Activated CD4-positive, alpha-beta memory T cell treated with anti-CD3 and anti-CD28 coated beads, Interleukin-2, amount 10 ng/mL, durations not matched to agents 7 days and 5 days (primary cell): ENCODE measurements at places on chromosomes 7 and 10. TPM values are rescaled to one million over a fixed set of nuclear protein-coding genes. Genes with fewer than 3 reads are reported as not detected.
A peak's percentile ranks its signal among the peaks of the same experiment; 100 is the strongest.

NACAD gene
- total RNA-seq, result 0.60 TPM

- no peak for DNase-seq
- no peaks in the 10 kb centered on the region for H3K27me3 ChIP-seq
- H3K4me3 ChIP-seq, result no peak overlapping the region
- no peaks in the 10 kb centered on the region for H3K36me3 ChIP-seq
- H3K4me1 ChIP-seq, result no peaks in the 10 kb centered on the region
Observed at GRCh38 chr7:8629504-8629903, 196.1 kb downstream of the NXPH1 start.

GRCh38 chr7:155306673-155307470 lies 9.2 kb downstream of the INSIG1 start:
- H3K36me3 ChIP-seq, result peaks cover 87% of the 10 kb centered on the region
- no peak overlapping the region for H3K4me3 ChIP-seq

YWHAG gene
- 84.8 TPM for total RNA-seq

DNA sequence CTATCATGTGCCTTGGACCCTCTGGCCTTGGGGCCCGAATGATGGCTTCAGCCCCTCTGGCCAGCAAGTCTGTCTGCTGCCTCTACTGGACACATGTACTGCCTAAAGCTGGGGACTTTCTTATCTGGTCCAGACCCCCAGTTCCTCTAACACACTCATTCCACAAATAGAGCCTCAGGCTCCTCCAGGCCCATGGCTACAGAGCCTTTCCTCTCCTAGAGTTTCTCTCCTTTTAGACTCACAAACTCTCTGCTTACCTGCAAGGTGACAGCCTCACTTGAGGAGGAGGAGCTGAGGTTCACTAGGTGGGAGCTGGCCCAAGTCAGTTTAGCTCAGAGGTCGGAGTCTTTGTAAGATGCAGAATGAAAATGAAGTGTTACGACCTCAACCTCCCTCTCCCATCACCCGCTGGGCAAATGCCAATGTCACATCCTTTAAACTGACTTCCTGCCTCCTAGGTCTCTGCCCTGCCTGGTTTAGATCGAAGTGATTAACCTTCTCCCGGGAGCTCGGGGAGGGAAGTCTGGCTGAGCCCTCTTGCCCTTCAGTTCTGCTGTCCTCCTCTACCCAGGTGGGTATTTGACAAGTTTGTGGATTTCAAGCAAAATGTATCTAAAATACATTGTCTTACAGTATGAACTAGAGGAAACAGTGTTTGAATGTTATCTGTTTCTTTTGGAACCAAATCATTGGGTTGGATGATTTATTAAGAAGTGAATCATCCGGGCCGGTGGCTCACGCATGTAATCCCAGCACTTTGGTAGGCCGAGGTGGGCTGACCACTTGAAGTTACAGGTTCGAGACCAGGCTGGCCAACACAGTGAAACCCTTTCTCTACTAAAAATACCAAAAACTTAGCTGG lies 71.9 kb upstream of the TNS3 start:
- H3K36me3 ChIP-seq, result no peaks in the 10 kb centered on the region
- no peaks in the 10 kb centered on the region for H3K27me3 ChIP-seq
- DNase-seq, result no peak
- H3K4me3 ChIP-seq, result no peak overlapping the region
- H3K27ac ChIP-seq, result no peak overlapping the region
- no peaks in the 10 kb centered on the region for H3K4me1 ChIP-seq

DNA sequence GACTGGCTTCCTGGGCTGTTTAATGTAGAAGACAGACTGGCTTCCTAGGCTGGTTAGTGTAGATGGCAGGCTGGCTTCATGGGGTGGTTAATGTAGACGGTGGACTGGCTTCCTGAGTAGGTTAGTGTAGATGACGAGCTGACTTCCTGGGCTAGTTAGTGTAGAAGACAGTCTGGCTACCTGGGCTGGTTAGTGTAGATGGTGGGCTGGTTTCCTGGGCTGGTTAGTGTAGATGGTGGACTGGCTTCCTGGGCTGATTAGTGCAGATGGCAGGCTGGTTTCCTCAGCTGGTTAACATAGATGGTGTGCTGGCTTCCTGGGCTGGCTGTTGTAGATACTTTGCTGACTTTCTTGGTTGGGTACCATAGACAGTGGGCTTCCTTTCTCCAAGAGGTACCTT lies 122.9 kb upstream of the PPP2R2D start:
- H3K27ac ChIP-seq, result no peak overlapping the region
- no peak for DNase-seq
- peaks cover 4% of the 10 kb centered on the region for H3K36me3 ChIP-seq
- no peaks in the 10 kb centered on the region for H3K4me1 ChIP-seq
- no peaks in the 10 kb centered on the region for H3K27me3 ChIP-seq

DNA sequence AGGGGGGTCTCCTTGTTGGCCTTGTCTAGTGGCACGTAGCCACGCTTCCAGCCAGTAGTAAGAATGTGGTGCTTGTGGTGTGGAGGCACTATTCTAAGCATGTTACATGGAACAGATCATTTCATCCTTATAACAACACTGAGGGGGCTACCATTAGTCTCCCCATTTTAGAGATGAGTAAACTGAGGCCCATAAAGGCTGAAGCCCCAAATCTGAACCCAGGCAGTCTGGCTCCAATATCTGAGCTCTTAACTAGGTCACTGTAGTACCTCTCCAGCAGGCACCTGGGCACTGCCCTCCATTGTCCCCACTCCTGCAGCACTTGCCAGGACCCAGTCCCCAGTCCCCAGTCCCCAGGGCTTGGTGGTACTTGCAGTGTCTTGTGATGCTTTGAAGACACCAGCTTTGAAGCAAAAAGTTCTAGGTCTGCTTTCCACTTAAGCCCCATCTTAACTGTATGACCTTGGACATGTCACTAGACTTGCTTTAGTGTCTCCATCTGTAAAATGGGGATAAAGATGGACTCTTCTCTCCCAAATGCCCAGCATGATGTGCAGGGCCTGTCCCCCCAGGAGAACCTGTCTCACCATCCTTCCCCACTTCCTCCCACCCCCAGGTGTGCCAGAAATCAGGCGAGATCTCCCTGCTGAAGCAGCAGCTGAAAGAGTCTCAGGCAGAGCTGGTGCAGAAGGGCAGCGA lies 6.4 kb downstream of the LZTS2 start:
- H3K4me1 ChIP-seq, result peaks cover 2% of the 10 kb centered on the region
- H3K36me3 ChIP-seq, result no peaks in the 10 kb centered on the region
- no peak overlapping the region for H3K27ac ChIP-seq
- H3K4me3 ChIP-seq, result no peak overlapping the region
- DNase-seq, result no peak

DNA sequence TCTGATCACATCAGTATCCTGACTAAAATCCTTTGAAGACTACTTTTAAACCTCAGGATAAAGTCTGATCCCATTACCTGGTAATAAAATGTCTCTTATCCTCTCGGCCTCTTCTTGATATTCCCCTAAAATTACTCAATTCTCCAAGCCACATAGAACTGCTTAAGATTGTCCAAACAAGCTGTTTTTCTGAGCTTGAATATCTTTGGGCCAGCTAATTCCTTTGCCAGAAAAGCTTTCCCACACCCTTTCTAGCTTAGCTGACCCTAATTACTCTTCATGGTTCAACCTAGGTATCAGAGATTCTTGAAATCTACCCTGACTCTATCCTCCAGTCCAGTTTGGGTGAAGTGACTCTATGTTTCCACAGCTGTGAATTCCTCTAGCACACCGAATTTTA lies 328.6 kb downstream of the CRPPA start:
- no peaks in the 10 kb centered on the region for H3K27me3 ChIP-seq
- no peaks in the 10 kb centered on the region for H3K4me1 ChIP-seq
- H3K36me3 ChIP-seq, result no peaks in the 10 kb centered on the region
- no peak overlapping the region for H3K4me3 ChIP-seq
- DNase-seq, result no peak

- no peak for DNase-seq
- no peaks in the 10 kb centered on the region for H3K36me3 ChIP-seq
- no peaks in the 10 kb centered on the region for H3K4me1 ChIP-seq
- H3K27ac ChIP-seq, result no peak overlapping the region
Observed at GRCh38 chr10:11798845-11799735, 24.1 kb upstream of the PROSER2 start.

DNA sequence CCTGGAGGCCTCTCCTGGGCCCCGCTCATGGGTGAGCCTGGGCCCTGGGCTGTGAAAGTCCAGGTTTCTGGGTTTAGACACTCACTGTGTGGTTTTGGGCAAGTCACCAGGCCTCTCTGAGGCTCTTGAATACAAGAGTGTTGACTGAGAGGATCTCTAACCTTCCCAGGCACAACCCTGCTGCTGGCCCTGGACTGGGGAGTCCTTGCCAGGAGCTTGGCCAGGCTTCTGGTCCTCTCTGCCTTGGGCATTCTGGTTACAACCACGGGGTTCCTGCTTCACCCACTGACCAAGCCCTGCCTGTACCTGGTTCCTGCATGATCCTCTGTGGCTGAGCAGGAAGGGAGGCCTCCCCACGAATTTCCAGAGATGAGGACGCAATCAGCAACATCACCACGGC lies 63.6 kb upstream of the COL13A1 start:
- peaks cover 33% of the 10 kb centered on the region for H3K27me3 ChIP-seq
- H3K4me3 ChIP-seq, result no peak overlapping the region
- peaks cover 13% of the 10 kb centered on the region for H3K4me1 ChIP-seq

SPDYE9 gene
- not detected for total RNA-seq

DPYSL4 gene
- total RNA-seq, result 5.4 TPM

- no peaks in the 10 kb centered on the region for H3K27me3 ChIP-seq
- peaks cover 35% of the 10 kb centered on the region for H3K36me3 ChIP-seq
- no peak overlapping the region for H3K4me3 ChIP-seq
- H3K4me1 ChIP-seq, result peaks cover 3% of the 10 kb centered on the region
- H3K27ac ChIP-seq, result no peak overlapping the region
- no peak for DNase-seq
Observed at GRCh38 chr10:74842301-74842954, 16.0 kb downstream of the KAT6B start.

- H3K27me3 ChIP-seq, result no peaks in the 10 kb centered on the region
- H3K4me1 ChIP-seq, result no peaks in the 10 kb centered on the region
- DNase-seq, result no peak
- H3K4me3 ChIP-seq, result no peak overlapping the region
- H3K36me3 ChIP-seq, result no peaks in the 10 kb centered on the region
Observed at GRCh38 chr10:44177610-44178009, 207.3 kb downstream of the CXCL12 start.

DNA sequence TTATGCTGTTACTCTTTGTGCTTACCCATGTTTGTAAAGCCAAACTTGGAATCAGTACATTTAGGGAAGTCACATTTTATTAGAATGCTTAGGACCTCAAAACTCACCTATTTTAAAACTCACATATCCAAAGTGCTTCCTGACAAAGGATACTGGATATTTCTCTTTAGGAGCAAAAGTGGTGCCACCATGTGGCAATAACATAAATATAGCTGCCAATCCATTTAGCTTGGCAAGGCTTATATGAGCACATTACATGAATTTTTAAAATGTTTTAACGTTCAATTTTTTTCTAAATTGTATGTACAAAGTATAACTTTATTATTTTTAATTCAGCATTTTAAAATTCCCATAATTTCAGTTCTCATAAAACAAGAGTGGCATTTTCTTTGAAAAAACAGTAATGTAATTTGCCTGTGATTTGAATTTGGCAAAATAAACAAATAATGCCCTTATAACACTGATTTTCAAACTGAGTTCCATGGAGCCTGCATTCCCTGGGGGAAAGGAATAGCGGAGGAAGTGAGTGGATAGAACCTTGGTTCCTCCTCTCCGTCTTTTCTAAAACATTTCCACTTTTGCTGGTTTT lies 75.4 kb downstream of the HDAC9 start:
- DNase-seq, result no peak
- H3K4me3 ChIP-seq, result no peak overlapping the region
- H3K36me3 ChIP-seq, result no peaks in the 10 kb centered on the region

GRCh38 chr10:24223953-24224352 lies 15.0 kb downstream of the KIAA1217 start:
- no peaks in the 10 kb centered on the region for H3K27me3 ChIP-seq
- H3K4me3 ChIP-seq, result no peak overlapping the region
- no peak for DNase-seq
- no peak overlapping the region for H3K27ac ChIP-seq

DNA sequence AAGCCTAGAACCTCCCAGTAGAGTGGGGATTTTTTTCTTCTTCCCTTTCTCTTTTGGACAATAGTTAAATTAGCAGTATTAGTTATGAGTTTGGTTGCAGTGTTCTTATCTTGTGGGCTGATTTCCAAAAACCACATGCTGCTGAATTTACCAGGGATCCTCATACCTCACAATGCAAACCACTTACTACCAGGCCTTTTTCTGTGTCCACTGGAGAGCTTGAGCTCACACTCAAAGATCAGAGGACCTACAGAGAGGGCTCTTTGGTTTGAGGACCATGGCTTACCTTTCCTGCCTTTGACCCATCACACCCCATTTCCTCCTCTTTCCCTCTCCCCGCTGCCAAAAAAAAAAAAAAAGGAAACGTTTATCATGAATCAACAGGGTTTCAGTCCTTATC lies 5.4 kb downstream of the OPN1SW start:
- peaks cover 71% of the 10 kb centered on the region for H3K36me3 ChIP-seq
- no peak overlapping the region for H3K27ac ChIP-seq
- DNase-seq, result no peak
- H3K4me1 ChIP-seq, result no peaks in the 10 kb centered on the region
- no peak overlapping the region for H3K4me3 ChIP-seq

GRCh38 chr7:44466300-44467216 lies 23.9 kb downstream of the NUDCD3 start:
- no peak for DNase-seq
- peak overlapping the region; percentile 12 for H3K27ac ChIP-seq
- H3K4me3 ChIP-seq, result no peak overlapping the region
- peaks cover 49% of the 10 kb centered on the region for H3K36me3 ChIP-seq
- no peaks in the 10 kb centered on the region for H3K27me3 ChIP-seq

DNA sequence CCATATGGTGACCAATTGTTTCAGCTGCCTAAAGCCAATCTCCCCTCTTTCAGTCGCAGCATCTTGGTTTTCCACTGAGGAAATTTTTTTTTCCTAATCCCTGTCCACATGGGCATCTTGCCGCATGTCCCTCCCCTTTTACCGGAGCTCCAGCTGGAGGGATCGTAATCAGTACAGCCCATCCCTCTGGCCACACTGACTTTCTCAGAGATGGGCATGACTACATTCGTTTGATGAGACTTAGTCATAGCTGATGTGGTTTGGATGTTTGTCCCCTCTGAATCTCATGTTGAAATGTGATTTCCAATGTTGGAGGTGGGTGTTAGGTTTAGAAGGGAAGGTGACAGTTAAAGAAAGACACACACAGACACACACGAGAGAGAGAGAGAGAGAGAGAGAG lies 186.8 kb upstream of the CXCL12 start:
- no peaks in the 10 kb centered on the region for H3K27me3 ChIP-seq
- no peak for DNase-seq
- H3K27ac ChIP-seq, result no peak overlapping the region
- no peaks in the 10 kb centered on the region for H3K36me3 ChIP-seq
- H3K4me3 ChIP-seq, result no peak overlapping the region
- no peaks in the 10 kb centered on the region for H3K4me1 ChIP-seq

VAX1 gene
- total RNA-seq, result not detected

LMOD2 gene
- total RNA-seq, result not detected

- no peak overlapping the region for H3K4me3 ChIP-seq
- no peak overlapping the region for H3K27ac ChIP-seq
- no peaks in the 10 kb centered on the region for H3K36me3 ChIP-seq
- peaks cover 6% of the 10 kb centered on the region for H3K4me1 ChIP-seq
Observed at GRCh38 chr7:5792268-5792667, 10.8 kb upstream of the RNF216 start.

HSPA14 gene
- total RNA-seq, result 21.9 TPM

GRCh38 chr10:66996996-66997395 lies 71.2 kb downstream of the LRRTM3 start:
- no peaks in the 10 kb centered on the region for H3K4me1 ChIP-seq
- no peak overlapping the region for H3K4me3 ChIP-seq
- no peaks in the 10 kb centered on the region for H3K27me3 ChIP-seq
- H3K27ac ChIP-seq, result no peak overlapping the region
- DNase-seq, result no peak

CYP2C8 gene
- total RNA-seq, result not detected

TMEM236 gene
- 0.15 TPM for total RNA-seq
